ENCODE measurements at places on chromosomes 5 and 9.

GRCh38 chr9:98181746-98182068, 10.7 kb downstream of the CORO2A start:
- DNase-seq, result no peak

- DNase-seq, result no peak
These were observed 129.6 kb upstream of the CNTLN start for GRCh38 chr9:17005056-17005823.

GRCh38 chr5:107597247-107597646, 73.5 kb downstream of the EFNA5 start:
- no peak for DNase-seq

- DNase-seq, result no peak
These were observed 206.4 kb downstream of the PAPPA start for GRCh38 chr9:116360016-116360415.

DNA sequence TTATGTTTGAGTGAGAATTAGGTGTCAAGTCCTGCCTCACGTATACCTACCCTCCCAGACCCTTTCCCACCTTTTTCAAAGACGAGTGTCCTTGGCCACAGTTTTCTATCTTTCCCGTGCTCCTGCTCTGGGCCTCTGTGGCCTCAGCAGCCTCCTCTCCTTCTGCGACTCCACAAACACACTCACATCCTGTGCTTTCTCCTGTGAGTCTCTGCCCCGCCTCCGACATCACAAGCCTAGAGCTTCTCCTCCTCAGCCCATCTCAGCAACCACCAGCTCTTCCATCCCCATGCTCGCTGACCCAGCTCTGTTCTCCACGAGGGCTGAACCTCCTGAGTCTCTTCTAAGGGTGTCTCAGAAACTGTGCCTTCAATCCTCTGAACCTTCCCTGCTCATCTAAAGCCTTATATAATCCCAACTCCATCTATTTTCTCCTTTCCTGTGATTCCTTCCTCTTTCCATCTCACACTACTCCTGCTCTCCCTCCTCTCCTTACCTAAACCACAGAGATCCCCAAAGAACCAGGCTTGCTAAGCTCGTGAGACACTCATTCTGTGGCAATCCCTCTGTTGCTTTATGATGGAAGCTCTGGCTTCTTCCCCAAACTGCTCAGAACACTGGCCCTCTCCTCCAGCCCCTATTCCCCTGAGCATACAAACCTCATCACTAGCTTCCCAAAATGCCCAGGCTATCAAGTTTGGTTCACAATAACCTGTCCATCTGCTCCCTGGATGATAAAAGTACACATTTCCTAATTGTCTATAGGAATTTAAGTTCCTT, 55.2 kb downstream of the RASEF start:
- DNase-seq, result no peak

All from stimulated activated CD8-positive, alpha-beta memory T cell treated with anti-CD3 and anti-CD28 coated beads, Interleukin-4, amount 100 ng/mL, for 4 hours (primary cell).